Mucosa of descending colon (tissue), 3 donors: ENCODE measurements at places on chromosomes 5 and 9.

DNA sequence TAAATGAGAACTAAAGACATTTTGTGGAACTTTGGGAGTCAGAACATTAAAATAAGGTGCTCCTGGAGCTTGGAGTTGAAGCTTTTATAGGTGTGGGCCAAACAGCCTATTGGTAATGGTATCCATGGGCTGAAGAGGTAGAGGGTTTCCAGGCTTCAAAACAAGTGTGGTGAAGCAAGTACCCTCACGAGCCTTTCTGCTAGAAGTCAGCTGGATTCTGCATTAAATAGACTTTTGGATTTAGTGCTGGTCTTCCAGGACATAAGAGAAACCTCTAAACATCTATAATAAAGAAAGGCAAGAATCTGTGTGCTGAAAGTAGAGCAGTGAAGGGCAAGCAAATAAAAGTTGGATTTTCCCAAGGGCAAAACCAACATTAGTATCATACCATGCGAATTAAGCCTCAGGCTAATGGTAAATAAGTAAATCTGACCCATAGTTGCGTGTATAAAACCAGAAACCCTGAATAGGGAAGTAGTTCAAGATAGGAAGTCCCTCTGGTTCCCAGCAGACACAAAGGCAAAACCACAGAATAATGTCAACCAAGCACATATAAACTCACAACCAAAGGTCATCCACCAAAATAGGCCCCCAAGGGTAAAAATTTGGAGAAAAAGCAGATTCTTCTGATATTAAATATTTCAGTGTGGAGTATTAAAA lies 306.3 kb downstream of the TLE4 start:
- DNase-seq: no peak

DNA sequence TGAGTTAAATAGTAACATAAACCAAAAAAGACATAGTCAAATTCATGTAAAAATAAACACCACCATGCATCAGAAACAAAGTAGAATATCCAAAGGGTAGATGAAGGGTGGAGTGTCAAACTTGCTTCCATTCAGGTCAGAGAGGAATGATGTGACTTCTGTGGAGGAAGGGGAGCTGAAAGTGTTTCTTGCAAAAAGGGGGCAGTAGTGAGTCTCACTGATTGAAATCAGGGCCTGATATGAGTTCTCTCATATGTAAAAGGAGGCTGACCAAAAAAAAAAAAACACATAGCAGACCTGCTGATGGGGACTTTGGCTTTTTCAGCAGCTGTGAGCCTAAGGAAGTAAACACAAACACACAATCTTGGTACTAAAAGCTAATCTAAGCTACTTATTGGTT lies 38.8 kb upstream of the RGMB start:
- DNase-seq: no peak

GRCh38 chr5:60958088-60958487 lies 13.1 kb downstream of the NDUFAF2 start:
- no peak for DNase-seq

- DNase-seq: no peak
Measured at GRCh38 chr9:83067579-83067978, 4.6 kb upstream of the RASEF start.

DNA sequence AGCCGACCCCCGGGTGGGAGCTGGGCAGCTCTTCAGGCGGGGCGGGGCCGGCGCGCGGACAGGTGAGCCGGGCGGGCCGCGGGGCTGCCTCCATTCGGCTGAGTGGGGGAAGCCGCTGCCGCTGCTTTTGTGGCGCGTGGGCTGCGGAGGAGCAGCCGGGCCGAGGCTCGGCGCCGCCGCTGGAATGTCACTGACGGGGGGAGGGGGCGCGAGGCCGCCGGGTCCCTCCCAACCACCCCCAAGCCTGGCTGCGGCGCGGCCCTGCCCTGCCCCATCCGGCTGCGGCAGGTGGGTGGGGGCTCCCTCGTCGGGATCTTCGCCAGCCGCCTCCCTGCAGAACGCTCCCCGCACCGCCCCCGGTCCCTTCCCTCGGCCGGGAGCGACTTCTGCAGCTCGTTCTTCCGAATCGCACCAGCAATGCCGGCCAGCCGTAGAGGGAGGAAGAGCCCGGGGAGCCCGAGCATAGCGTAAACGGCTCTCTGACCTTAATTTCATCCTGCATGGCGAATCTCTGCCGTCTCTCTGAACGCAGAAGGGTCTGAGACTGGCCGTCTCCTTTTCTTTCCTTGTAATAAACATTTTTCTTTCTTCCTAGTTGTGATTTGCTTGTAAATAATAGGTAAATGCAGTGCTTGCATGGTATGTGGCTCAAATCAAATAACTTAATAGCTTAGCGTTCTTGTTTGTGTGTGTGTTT lies 505 bp downstream of the SPTAN1 start:
- DNase-seq: peak; percentile 81

- no peak for DNase-seq
Measured at GRCh38 chr9:16184964-16185646, 632.3 kb downstream of the CCDC171 start.

- DNase-seq: no peak
Measured at GRCh38 chr5:58327289-58327688, 132.6 kb downstream of the PLK2 start.

DNA sequence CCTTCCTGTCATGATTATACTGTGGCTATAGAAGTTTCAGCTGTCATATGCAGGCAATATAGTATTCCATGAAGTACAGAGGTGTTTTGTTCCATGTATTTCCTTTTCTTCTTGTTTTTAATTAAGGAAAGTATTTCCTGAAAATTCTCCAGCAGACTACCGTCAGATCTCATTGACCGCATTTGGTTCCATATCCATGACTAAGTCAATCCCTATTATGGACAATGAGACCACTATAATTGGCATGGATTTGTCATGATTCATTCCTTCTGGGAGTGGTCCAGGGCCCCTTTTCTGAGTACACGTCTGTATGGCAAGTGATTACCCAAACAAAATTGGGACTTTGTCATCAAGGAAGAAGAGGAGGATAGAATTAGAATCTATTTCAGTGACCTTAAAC lies 283.2 kb upstream of the CLINT1 start:
- DNase-seq: no peak

- DNase-seq: no peak
Measured at GRCh38 chr9:90969021-90969675, 167.5 kb downstream of the SYK start.

GRCh38 chr9:130766021-130766926 lies 68.8 kb upstream of the ABL1 start:
- peak; percentile 68 for DNase-seq

- no peak for DNase-seq
Measured at GRCh38 chr5:55918087-55919035, 67.2 kb downstream of the IL31RA start.

DNA sequence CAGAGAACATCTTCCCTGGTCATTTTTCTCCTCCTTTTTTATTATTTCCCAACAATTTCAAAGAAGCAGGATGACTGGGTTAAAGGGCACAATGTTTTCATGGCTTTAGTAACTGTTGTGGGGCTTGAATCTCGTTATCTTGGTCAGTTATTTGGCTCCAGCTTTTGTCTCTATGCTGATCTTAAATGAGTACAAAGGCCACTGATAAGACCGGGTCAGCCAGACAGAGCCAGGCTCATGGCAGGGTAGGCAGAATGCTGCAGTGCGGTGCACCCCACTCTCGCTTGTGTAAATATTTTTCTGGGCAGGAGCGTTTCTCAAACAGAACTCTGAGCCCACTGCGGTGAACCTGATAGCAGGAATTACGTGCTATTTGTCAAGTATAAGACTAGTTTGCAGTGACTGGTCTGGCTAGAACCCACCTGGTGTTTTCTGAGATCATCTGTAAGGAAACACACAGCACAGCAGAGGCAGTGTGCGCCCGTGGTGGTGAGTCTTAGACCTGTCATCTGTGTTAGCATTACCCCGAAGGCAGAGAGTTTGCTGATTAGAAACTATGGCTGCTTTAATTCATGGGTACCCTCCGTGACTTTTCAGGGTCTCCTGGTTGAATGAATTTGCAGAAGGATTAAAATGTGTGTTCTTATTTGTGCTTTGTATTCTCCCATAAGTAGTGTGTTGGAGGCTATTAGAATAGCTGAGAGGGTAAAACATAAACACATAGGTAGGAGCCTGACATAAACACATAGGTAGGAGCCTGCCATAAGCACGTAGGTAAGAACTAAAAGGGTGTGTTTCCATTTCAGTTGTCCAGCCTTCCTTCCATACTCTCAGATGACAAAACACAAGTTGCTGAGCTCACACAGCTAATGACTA lies 158.6 kb upstream of the DMRT1 start:
- peak; percentile 51 for DNase-seq

DNA sequence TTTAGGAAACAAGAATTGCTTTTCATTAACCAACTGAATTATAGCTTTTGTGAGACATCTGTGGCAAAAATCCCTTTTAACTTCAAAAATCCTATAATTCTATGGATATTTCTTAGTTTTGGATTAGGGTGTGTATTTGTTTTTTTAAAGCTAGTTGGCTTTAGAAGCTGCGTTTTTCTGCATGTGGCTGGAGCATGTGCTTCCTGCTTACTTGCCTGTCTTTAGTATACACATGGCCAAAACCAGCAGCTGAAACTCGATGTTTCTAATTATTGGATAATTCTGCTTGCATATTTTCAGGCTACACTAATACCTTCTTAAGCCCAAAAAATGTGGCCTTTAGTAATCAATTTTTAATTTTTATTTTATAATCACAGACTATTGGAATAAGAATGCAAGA lies 8.9 kb downstream of the RECK start:
- no peak for DNase-seq

- no peak for DNase-seq
Measured at GRCh38 chr5:148825716-148826052, 727 bp upstream of the ADRB2 start.

GRCh38 chr9:8857926-8858595 lies 1058.5 kb upstream of the DMAC1 start:
- DNase-seq: peak; percentile 80

GRCh38 chr5:72855821-72856220 lies 39.4 kb downstream of the TNPO1 start:
- no peak for DNase-seq

- peak; percentile 84 for DNase-seq
Measured at GRCh38 chr5:138352722-138353559, 456 bp downstream of the KDM3B start.

DNA sequence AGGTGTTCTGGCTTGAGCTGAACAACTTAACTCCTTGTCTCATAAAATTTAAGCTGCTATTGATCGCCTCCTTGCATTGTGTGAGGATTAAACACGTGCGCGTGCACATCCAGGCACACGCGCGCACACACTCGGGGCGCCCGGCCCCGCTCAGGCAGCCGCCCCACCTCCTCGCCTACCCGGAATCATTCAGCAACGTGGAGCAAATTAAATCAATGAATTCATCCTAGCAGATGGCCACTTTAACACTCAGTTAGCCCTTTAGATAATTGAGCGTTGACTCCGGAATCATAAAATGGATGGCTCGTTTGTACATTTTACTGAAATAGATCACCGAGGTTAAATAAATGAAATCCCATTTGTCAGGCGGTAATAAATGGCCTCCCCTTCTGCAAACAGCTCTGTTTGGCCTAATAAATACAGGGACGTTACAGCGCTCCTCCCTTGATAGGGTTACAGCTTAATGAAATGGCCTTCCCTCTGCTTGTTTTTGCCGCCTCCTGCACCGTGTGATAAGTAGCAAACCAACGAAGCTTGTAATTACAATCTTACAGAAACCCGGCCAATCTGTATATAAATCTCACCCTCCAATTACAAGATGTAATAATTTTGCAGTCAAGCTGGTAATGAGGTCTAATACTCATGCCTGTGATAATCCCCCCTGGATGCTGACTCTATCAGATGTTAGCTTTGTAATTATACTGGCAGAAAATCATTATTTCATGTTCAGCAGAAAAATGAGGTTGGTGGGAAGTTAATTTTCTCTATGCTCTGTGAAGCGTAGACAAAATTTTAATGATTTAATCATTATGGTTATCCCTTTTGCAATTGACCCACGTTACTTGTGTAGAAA lies 229.7 kb upstream of the IRX4 start:
- DNase-seq: no peak
